ENCODE measurements at places on chromosomes 7 and 10.

GRCh38 chr7:19305698-19306097 is 160.5 kb upstream of the FERD3L start:
- no peak for DNase-seq

DNA sequence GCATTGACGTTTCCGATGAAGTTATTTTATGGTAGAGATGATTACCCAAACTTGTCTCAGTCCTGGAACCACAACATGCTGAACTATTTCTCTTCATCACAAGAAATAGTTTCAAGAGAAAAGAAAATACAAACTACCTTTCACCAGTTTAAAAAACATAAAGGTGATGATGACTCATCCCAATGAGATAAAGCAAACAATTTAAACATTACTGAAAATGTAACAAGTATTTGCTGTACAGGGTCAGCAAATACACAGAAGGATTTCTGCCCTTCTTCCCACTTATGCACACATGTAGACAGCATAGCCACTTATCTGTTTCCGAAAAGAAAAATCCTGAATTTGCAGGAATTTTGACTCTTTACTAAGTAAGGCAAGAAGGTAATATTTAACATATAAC is 50.8 kb downstream of the RHOBTB1 start:
- DNase-seq = no peak

DNA sequence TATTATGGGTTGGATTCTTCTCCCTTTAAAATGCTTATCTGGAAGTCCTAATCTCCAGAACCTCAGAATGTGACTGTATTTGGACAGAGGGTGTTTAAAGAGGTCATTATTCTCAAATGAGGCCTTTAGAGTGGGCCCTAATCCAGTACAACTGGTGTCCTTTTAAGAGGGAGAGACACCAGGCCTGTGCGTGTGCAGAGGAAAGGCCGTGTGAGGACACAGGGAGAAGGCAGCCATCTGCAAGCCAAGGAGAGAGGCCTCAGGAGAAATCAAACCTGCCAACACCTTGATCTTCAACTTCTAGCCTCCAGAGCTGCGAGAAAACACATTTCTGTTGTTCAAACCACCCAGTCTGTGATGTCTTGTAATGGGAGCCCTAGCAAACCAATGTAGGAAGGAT is 235.4 kb upstream of the MYO3A start:
- DNase-seq = no peak

GRCh38 chr7:147638566-147638965 is 952.0 kb upstream of the C7orf33 start:
- DNase-seq = no peak

DNA sequence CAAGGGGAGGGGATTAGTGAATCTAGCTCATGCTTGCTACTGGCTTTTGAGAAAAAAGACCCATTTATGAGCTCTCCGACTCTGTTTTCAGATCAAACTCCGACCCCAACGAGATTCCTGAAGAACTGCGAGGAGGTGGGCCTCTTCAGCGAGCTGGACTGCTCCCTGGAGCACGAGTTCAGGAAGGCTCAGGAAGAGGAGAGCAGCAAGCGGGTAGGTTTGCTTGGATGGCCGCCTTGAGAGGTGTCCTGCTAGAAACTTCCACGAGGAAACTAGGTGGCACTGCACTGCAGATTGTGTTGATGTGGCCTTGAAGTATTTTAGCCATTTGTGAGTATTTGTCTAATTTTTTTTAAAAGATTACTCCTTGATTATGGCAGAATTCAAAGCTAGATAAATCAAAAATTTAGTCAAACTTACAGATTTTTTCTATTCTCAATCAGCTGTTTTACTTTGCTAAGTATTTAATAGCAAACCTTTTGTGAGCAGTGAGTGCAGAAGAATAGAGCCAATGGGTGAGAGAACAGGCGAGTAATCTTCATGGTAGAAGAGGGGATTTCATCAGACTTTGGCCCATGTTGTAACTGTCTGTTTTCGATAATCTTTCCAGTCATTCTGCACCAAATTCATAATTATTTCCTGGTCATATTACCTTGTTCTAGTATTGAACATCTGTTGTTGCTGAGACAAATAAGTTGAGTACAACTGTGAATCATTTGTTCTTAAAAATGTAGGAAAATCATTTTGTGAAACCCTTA is 95.4 kb downstream of the CREB5 start:
- DNase-seq = no peak

DNA sequence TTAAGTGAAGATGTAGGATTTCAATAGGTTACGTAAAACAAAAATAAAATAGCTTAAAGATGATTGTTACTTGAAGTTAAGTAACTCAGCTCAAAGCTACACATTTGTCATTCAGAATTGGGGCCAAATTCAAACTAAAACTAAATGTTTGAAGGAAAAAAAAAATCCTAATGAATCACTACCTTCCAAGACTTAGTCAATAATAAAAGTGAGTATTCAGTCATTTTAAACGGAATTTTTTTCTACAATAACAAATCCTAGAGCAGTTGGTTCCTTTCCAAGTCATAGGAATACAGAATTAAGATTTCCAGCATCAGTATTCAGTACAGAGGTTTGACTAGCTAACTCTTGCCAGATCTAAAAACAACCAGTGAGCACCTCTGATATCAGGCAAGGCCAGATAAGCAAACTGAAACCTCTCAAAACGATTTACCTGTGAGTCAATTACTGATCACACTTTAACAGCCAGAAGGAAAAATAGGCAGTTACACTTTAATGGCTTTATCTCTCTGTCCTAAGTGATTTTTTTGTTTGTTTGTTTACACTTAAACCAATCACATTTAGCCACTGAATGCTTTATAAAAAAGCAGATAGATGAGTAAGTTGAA is 669.8 kb upstream of the ANKRD30A start:
- DNase-seq = no peak

DNA sequence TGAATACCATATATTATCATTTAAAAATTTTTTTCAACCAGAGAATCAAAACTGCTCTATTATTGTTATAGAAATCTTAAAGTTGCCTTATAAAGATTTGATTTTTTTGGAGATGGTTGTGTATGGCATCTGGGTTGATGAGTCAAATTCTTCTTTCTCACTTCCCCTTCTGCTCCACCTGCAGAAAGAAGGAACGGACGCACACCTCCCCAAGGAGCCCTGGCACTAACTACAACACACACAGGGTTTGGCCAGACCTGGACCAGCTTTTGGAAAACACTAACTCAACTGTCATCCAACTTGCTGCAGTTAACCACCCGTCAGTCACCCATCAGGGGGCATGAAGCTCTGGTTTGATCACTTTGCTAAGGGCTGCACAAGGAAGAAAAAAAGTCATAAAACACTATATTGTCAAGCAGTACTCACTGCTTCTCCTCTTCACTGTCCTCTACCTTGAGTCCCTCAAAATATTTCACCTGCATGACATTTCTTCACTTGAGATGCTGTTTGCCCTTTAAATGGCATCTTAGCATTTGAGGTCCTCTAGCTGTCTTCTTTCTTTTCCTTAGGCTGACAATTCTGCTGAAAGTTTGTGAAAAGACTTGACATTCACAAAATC is 266.7 kb upstream of the PHF14 start:
- no peak for DNase-seq

All from esophagus squamous epithelium (tissue), 5 donors.